ENCODE measurements at places on chromosomes 4 and X.

GRCh38 chr4:140108243-140108642, 45.7 kb downstream of the MAML3 start:
- DNase-seq, result no peak

GRCh38 chr4:186105647-186106321, 1.3 kb downstream of the FAM149A start:
- DNase-seq, result no peak

DNA sequence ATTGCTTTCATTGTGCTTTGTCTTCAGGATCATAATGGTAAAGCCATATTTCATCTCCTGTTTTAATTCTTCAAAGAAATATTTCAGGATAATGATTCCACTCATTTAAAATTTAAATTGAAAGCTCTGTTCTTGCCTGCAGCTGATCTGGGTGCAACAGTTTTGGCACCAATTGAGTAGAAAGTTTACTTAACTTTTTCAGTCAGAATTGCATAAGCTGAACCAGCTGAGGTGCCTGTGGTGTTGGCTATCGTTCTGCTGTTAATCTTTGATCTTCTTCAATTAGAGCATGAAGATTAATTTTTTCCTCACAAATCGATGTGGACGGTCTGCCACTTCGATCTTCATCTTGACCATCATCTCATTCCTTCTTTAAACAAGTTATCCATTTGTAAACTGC, 49.6 kb downstream of the MAGEB16 start:
- no peak for DNase-seq

- no peak for DNase-seq
Observed at GRCh38 chr4:15784959-15785634, 7.0 kb downstream of the CD38 start.
